Bronchus fibroblast of lung (primary cell): ENCODE measurements at places on chromosomes 16 and 17. TPM values are rescaled to one million over a fixed set of nuclear protein-coding genes. Genes with fewer than 3 reads are reported as not detected.

The COTL1 gene
- total RNA-seq: 304 and 327 TPM in 2 replicates

The PPY gene
- total RNA-seq: not detected in 2 replicates

The SHISA6 gene
- not detected in 2 replicates for total RNA-seq

The PSMC3IP gene
- total RNA-seq: 14.6 and 17.0 TPM in 2 replicates

The FAM222B gene
- 10.9 and 11.6 TPM in 2 replicates for total RNA-seq

The LPO gene
- not detected in 2 replicates for total RNA-seq

The CA10 gene
- not detected in 2 replicates for total RNA-seq

The CLEC18A gene
- total RNA-seq: 0.17 TPM in 1 of 2 replicates, not detected in the other

The MLYCD gene
- 1.2 and 1.8 TPM in 2 replicates for total RNA-seq

The FOXN1 gene
- not detected in 2 replicates for total RNA-seq

The TAC4 gene
- not detected in 2 replicates for total RNA-seq

The CLEC19A gene
- not detected in 2 replicates for total RNA-seq

The VTN gene
- total RNA-seq: under 0.01 TPM in 1 of 2 replicates, not detected in the other

The CMTR2 gene
- total RNA-seq: 15.0 TPM in 2 replicates

The IL21R gene
- total RNA-seq: 16.1 and 16.8 TPM in 2 replicates

The CLDN6 gene
- total RNA-seq: 0.15 and 0.17 TPM in 2 replicates

The NAGPA gene
- 18.3 and 26.7 TPM in 2 replicates for total RNA-seq

The IKZF3 gene
- total RNA-seq: not detected in 2 replicates

The ZPBP2 gene
- not detected in 2 replicates for total RNA-seq

The PPP1R27 gene
- not detected in 2 replicates for total RNA-seq

The NFE2L1 gene
- 73.6 and 76.1 TPM in 2 replicates for total RNA-seq

The FBXO39 gene
- total RNA-seq: under 0.01 and 0.34 TPM in 2 replicates

The KRT13 gene
- not detected in 2 replicates for total RNA-seq

The STX1B gene
- 0.50 and 1.2 TPM in 2 replicates for total RNA-seq

The MYH8 gene
- total RNA-seq: not detected in 2 replicates

The KRT39 gene
- not detected in 2 replicates for total RNA-seq

The SMTNL2 gene
- 0.15 TPM in 1 of 2 replicates, not detected in the other for total RNA-seq

The MYH2 gene
- not detected in 2 replicates for total RNA-seq

The KCNJ12 gene
- under 0.01 and 0.15 TPM in 2 replicates for total RNA-seq

The UTS2R gene
- total RNA-seq: not detected in 2 replicates

The CTRB2 gene
- total RNA-seq: not detected in 2 replicates

The CPNE7 gene
- total RNA-seq: 34.2 and 41.4 TPM in 2 replicates

The HIC1 gene
- 26.4 and 28.1 TPM in 2 replicates for total RNA-seq

The VPS25 gene
- 96.5 and 96.9 TPM in 2 replicates for total RNA-seq

The NKD1 gene
- total RNA-seq: under 0.01 TPM in 2 replicates

The NEUROD2 gene
- not detected in 2 replicates for total RNA-seq

The SPATA22 gene
- total RNA-seq: not detected in 2 replicates

The TVP23B gene
- 16.2 and 21.9 TPM in 2 replicates for total RNA-seq

The KRT31 gene
- total RNA-seq: not detected in 2 replicates

The KRTAP9-4 gene
- total RNA-seq: not detected in 2 replicates

The NOXO1 gene
- total RNA-seq: not detected in 2 replicates
